Natural killer cell treated with Interleukin-12 subunit alpha and Interleukin-12 subunit beta and Interleukin-15 and Interleukin-18, amount 100 ng/mL, for 72 hours (primary cell): ENCODE measurements at places on chromosomes 1 and 21. TPM values are rescaled to one million over a fixed set of nuclear protein-coding genes. Genes with fewer than 3 reads are reported as not detected.
A peak's percentile ranks its signal among the peaks of the same experiment; 100 is the strongest.

The PLXNA2 gene
- 1.3 TPM for total RNA-seq

GRCh38 chr21:26583769-26584168 is 10.7 kb upstream of the CYYR1 start:
- no peak for DNase-seq

DNA sequence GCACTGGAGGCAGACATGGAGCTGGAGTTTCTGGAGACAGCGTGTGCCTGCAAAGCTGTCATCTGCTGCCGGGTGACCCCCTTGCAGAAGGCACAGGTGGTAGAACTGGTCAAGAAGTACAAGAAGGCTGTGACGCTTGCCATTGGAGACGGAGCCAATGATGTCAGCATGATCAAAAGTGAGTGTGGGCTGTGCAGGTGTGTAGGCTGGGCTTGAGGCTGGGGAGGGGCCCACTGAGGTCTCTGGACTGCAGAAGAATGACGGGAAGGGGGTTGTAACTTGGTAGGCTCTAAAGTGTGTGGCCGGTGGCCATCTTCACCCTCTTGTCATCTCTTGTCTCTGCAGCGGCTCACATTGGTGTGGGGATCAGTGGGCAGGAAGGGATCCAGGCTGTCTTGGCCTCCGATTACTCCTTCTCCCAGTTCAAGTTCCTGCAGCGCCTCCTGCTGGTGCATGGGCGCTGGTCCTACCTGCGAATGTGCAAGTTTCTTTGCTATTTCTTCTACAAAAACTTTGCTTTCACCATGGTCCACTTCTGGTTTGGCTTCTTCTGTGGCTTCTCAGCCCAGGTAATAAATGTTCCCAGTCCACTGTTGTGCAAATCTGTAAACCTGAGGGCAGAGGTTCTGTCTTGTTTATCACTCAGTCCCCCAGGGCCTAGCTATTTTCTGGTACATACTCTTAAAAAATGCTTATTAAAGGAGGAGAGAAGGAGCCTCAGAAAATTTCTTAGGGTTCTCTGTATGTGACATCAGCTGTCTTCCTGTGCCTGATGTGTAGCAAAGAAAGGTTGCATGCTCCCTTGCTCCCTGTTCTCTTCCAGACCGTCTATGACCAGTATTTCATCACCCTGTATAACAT is 19.9 kb downstream of the ATP8B2 start:
- no peak for DNase-seq

The B3GALT2 gene
- total RNA-seq, result not detected

The COL8A2 gene
- not detected for total RNA-seq

The HUNK gene
- total RNA-seq, result not detected

GRCh38 chr1:42250164-42250563 is 84.9 kb downstream of the FOXJ3 start:
- DNase-seq, result no peak

GRCh38 chr1:202852163-202852904 is 36.6 kb downstream of the RABIF start:
- peak; percentile 65 for DNase-seq

- no peak for DNase-seq
These were observed 17.1 kb downstream of the ZP4 start for GRCh38 chr1:237873487-237874211.

The LRRN2 gene
- total RNA-seq, result not detected
